ENCODE measurements at places on chromosomes 16 and 17. TPM values are rescaled to one million over a fixed set of nuclear protein-coding genes. Genes with fewer than 3 reads are reported as not detected.

DNA sequence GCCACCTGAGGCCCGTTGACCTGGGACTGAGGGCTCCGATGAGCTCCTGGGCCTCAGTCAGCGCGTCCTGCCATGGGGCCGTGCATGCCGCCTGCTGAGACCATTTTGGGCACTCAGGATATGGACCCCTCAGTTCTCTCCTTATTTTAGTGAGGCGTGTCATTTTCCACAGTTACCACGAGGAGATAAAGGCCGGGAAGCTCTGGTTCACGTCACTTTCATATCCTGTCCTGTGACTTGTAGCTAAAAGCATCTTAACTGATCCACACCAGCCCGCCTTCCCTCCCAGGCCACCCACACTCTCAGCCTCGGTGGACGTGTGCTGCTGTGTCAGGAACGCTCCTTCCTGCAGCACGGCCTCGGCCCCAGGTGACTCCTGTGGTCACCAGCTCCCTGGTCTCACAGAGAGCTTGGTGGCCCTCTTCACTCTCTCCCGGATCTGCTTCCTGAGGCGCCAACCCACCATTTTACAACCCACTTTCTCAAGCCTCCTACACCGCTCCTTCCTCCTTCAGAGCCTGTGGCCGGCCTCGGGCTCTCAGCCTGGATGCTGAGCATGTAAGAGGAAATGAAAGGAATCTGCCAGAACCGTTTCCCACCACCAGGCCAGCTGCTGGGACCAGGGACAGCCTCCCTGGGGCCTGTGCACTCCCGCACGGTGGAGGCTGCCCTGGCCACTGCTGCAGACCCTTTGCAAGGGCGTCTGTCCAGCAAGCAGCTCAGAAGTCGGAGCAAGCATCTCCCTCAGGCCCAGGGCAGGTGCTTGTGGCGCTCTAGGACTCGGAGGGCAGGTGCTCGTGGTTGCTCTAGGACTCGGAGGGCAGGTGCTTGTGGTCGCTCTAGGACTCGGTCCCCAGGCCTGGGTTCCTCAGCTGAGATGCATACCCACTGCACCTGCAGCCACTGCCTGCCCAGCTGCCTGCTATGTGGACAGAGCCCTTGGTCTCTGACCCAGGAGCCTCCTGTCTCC lies 23.9 kb upstream of the FASN start:
- H3K36me3 ChIP-seq, result peaks cover 4% of the 10 kb centered on the region
- no peaks in the 10 kb centered on the region for H3K27me3 ChIP-seq
- H3K27ac ChIP-seq, result no peak overlapping the region

DNA sequence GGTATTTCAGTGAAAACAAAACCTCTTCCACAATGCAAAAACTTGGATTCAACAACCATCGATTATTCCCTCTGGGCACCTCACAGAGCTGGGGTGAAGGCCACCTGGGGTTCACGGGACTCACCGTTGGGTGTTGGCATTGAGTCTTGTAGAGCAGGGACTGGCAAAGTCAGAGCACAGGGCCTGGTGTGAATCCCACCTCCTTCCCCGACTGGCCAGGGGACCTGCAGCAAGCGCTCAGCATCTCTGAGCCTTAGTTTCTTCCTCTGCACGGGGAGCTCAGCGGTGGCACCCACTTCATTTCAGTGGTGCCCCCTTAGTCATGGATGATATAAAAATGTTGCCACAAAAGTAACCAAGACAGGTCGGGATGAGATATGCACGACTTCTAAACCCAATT lies 100.4 kb downstream of the METRNL start:
- H3K27me3 ChIP-seq, result no peaks in the 10 kb centered on the region
- H3K4me3 ChIP-seq, result no peak overlapping the region
- no peak for DNase-seq

The SOX8 gene
- 5.0 TPM for polyA plus RNA-seq

- no peaks in the 10 kb centered on the region for H3K36me3 ChIP-seq
- H3K4me1 ChIP-seq, result peaks cover 7% of the 10 kb centered on the region
- no peaks in the 10 kb centered on the region for H3K27me3 ChIP-seq
Observed at GRCh38 chr16:14069818-14070217, 1.3 kb upstream of the MRTFB start.

The DBNDD1 gene
- 25.4 TPM for polyA plus RNA-seq

DNA sequence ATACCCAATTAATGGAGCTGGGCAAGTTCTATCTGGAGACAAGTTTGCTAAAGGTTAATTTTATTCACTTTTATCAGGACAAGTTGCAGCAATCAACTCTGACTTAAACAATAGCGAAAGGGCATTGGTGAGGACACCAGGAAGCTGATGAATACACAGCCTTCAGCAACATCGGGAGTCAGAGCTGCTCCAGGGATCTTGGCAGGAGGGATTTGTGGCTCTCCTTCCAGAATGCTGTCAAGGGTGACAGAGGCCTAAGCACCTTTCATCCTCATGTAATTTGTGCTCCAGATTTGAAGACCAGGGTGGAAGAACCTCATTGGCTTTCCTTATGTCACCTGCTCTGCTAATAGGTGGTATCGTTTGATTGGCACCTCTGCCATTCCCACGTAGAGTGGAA lies 485.6 kb downstream of the NPIPA7 start:
- DNase-seq, result no peak
- H3K27me3 ChIP-seq, result no peaks in the 10 kb centered on the region
- no peaks in the 10 kb centered on the region for H3K36me3 ChIP-seq
- no peaks in the 10 kb centered on the region for H3K4me1 ChIP-seq
- H3K4me3 ChIP-seq, result no peak overlapping the region
- no peak overlapping the region for H3K27ac ChIP-seq

- DNase-seq, result no peak
- H3K27me3 ChIP-seq, result peaks cover 21% of the 10 kb centered on the region
- H3K36me3 ChIP-seq, result no peaks in the 10 kb centered on the region
- no peaks in the 10 kb centered on the region for H3K4me1 ChIP-seq
Observed at GRCh38 chr17:44830359-44831288, 537 bp upstream of the GJC1 start.

DNA sequence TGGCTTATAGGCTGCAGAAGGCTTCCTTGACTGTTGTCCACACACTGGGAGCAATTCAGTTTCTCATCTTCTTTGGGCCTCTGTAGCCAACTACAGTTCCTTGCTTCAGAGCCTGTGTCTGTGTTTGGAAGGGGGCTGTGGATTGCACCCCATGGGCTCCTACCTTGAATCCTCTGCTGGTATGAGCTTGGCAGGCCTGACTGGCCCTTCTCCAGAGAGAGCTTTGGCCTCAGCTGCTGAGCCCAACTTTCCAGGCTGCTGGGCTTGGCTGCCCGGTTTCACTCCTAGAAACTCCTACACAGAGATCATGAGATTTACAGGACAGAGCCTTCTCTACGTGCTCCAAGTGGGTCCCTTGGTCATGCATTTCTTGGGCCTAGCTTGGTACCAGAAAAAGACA lies 354.4 kb downstream of the SNX29 start:
- no peaks in the 10 kb centered on the region for H3K36me3 ChIP-seq
- no peak overlapping the region for H3K27ac ChIP-seq
- peaks cover 14% of the 10 kb centered on the region for H3K4me1 ChIP-seq
- no peaks in the 10 kb centered on the region for H3K27me3 ChIP-seq

The TOX3 gene
- polyA plus RNA-seq, result not detected

DNA sequence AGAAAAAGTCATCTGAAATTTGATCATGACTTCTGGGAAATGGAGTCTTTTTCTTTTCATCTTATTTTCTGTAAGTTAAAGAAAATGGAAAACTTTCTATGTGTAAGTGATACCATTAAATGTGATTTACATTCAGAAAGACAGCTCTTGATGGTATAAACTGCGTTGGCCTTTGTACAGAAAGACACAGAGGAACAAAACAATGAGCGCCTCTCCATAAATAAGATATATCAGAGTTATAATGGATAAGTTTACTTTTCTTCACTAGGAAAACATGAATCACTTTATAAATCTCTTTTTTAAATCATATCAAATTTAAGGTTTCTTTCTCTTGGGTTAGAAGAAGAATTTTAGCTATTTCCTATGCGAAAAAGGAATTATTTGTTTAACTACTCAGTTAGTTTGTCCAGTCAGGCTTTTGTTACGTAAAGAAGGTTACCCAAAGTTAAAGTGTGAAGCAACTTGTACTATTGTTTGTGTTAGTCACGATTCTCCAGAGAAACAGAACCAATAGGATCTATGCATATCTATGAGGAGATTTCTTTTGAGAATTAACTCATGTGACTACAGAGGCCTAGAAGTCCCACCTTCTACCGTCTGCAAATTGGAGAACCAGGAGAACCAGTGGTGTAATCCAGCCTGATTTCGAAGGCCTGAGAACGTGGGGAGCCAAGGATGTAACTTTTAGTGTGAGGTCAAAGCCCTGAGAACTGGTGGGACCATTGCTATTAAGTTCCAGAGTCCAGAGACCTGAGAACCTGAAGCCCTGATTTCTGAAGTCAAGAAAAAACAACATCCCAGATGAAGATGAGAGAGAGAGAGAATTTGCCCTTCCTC lies 295.4 kb upstream of the KCNJ16 start:
- no peaks in the 10 kb centered on the region for H3K4me1 ChIP-seq
- DNase-seq, result no peak
- no peaks in the 10 kb centered on the region for H3K27me3 ChIP-seq
- no peak overlapping the region for H3K27ac ChIP-seq

DNA sequence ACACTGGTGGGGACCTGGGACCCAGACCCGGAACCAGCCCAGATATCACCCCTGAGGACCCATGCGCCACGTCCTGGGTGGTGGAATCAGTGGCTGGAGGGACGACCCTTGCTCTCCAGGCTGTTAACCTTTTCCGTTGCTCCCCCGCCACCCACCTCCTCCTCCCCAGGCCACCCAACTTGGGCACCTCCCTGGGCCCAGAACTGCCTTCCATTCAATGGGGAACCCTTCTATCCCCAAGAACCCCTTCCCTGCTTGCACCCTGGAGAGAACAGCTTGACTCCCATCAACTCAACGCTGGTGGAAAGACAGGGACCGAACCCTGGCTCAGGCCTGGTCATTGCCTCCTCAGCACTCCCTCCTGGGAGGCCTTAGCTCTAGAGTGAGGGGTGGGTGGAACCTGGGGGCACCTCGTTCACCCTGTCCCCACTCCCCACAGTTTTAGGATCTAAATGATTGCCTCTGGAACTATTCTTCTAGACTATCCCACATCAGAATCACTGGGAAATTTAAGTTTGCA lies 5.7 kb upstream of the IL32 start:
- no peak for DNase-seq
- H3K27ac ChIP-seq, result peak overlapping the region; percentile 76
- H3K4me1 ChIP-seq, result peaks cover 40% of the 10 kb centered on the region
- no peaks in the 10 kb centered on the region for H3K27me3 ChIP-seq
- peak overlapping the region; percentile 90 for H3K4me3 ChIP-seq
- H3K36me3 ChIP-seq, result no peaks in the 10 kb centered on the region

- H3K4me3 ChIP-seq, result peak overlapping the region; percentile 88
- H3K27me3 ChIP-seq, result peaks cover 4% of the 10 kb centered on the region
- no peaks in the 10 kb centered on the region for H3K36me3 ChIP-seq
- peaks cover 11% of the 10 kb centered on the region for H3K4me1 ChIP-seq
Observed at GRCh38 chr17:2049333-2050299, 5.3 kb upstream of the HIC1 start.

GRCh38 chr16:12546918-12547607 lies 256.6 kb downstream of the CPPED1 start:
- no peaks in the 10 kb centered on the region for H3K27me3 ChIP-seq
- H3K4me1 ChIP-seq, result no peaks in the 10 kb centered on the region
- DNase-seq, result no peak
- H3K27ac ChIP-seq, result no peak overlapping the region

The TBC1D3I gene
- not detected for polyA plus RNA-seq

GRCh38 chr16:72426386-72426785 lies 254.4 kb upstream of the PMFBP1 start:
- no peak overlapping the region for H3K4me3 ChIP-seq
- H3K36me3 ChIP-seq, result no peaks in the 10 kb centered on the region
- H3K27me3 ChIP-seq, result no peaks in the 10 kb centered on the region

- DNase-seq, result peak; percentile 65
- peaks cover 70% of the 10 kb centered on the region for H3K4me1 ChIP-seq
- H3K27me3 ChIP-seq, result no peaks in the 10 kb centered on the region
- peak overlapping the region; percentile 100 for H3K27ac ChIP-seq
- no peaks in the 10 kb centered on the region for H3K36me3 ChIP-seq
Observed at GRCh38 chr17:17837966-17838962, 1.5 kb upstream of the SREBF1 start.

The TEKT5 gene
- not detected for polyA plus RNA-seq

- no peaks in the 10 kb centered on the region for H3K36me3 ChIP-seq
- H3K4me1 ChIP-seq, result no peaks in the 10 kb centered on the region
- DNase-seq, result no peak
- no peaks in the 10 kb centered on the region for H3K27me3 ChIP-seq
Observed at GRCh38 chr16:28093385-28093725, 29.8 kb upstream of the GSG1L start.

The PYDC1 gene
- polyA plus RNA-seq, result not detected

The MYH11 gene
- 15.0 TPM for polyA plus RNA-seq

- peak; percentile 61 for DNase-seq
- H3K4me3 ChIP-seq, result peak overlapping the region; percentile 77
- H3K36me3 ChIP-seq, result peaks cover 3% of the 10 kb centered on the region
Observed at GRCh38 chr16:85170590-85171003, 58.3 kb upstream of the CIBAR2 start.

DNA sequence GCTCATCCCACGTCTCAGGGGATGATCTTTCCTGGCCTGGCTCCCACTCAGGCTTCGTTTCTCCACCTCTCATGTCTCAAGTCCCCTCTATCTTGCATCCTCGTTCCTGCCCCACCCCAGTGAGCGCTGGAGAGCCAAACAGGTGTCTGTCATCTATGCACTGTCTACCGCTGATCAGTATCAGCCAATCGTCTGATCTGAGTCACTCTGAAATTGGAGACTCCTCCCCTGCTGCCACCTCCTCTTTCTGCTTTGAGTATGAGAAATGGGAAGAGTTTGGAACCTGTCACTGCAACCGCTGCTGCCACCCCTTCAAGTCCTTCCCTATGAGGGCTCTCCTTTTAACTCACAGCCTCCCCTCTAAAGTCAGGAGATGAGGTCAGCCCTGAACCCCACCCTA lies 28.0 kb downstream of the FZD2 start:
- H3K4me3 ChIP-seq, result no peak overlapping the region
- no peak for DNase-seq
- H3K27ac ChIP-seq, result no peak overlapping the region
- no peaks in the 10 kb centered on the region for H3K4me1 ChIP-seq

DNA sequence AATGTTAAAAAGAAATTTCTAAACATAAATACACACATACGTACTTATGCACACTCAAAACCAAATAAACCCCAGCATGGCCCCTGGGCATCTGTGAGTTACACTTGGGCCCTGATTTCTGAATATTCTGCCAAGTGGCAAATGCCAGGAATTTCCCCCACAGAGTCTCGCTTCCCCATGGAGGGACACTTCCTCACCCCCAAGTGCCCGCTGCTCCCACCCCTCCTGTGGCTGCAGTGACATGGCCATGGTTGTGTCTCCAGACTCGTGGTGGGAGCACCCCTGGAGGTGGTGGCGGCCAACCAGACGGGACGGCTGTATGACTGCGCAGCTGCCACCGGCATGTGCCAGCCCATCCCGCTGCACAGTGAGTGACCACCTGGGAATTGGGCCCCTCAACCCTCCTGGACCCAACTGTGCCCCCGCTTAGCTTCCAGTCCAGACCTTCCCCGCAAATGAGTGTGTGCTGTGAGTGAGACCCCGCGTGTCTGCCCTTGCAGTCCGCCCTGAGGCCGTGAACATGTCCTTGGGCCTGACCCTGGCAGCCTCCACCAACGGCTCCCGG lies 4.0 kb downstream of the ITGAD start:
- DNase-seq, result no peak
- no peaks in the 10 kb centered on the region for H3K4me1 ChIP-seq
- H3K27ac ChIP-seq, result no peak overlapping the region
- no peaks in the 10 kb centered on the region for H3K36me3 ChIP-seq
- H3K4me3 ChIP-seq, result no peak overlapping the region

All from psoas muscle (tissue), 8 donors.